ENCODE measurements at places on chromosomes 13 and 19. TPM values are rescaled to one million over a fixed set of nuclear protein-coding genes. Genes with fewer than 3 reads are reported as not detected.

- no peak for DNase-seq
Measured at GRCh38 chr13:71860547-71861138, 6.4 kb downstream of the DACH1 start.

DNA sequence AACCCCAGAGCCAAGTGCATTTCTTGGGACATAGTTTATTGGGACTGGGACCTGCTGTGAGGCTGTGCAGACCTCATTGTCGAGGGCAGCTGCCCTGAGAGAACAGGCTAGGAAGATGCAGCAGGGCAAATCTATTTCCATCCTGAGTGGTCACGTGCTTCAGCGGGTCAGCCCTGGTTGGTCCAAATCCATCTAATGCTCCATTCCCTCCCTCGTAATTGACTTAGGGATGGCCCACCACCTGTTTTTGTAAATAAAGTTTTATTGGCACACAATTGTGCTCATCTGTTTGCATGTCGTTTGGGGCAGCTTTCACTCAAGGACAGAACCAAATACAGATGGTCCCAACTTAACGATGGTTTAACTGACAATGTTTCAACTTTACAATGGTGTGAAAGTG lies 75.5 kb upstream of the ADGRE5 start:
- DNase-seq, result no peak

- no peak for DNase-seq
Measured at GRCh38 chr13:29572575-29572974, 22.9 kb downstream of the SLC7A1 start.

DNA sequence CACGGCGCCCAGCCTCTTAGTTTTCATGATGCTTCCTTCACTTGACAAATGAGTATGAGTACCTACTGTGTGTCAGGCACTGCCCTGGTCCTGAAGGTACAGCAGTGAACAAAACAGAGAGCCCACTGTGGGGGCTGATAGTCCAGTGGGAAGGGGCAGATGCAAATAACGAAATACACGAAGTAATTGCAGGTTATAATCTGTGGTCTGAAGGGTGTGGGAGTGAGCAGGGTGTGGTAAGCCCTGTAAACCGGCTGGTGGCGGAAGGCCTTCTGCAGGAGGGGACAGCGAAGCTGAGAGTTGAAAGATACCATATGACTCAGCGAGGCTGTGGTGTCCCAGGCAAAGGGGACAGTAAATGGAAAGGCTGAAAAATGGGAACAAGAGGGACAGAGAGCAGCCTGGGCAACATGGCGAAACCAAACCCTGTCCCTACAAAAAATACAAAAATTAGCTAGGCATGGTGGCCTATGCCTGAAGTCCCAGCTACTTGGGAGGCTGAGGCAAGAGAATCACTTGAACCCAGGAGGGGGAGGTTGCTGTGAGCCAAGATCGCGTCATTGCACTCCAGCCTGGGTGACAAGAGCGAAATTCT lies 60.5 kb downstream of the MAP4K1 start:
- no peak for DNase-seq

DNA sequence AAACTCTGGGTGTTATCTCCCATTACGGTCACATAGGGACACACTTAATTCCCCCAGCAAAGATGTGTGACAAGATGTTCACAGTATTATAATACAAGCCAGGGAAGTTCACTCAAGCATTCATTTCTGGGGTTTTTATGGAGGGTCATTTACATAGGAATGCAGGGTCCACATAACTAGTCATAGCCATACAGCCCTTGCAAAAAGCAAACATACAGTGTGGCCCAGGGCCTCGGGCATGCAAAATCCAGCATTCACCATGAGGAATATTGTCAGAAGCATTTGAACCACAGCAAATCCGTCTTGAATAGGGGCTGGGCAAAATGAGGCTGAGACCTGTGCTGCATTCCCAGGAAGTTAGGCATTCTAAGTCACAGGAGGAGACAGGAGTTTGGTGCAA lies 13.0 kb upstream of the ZNF460 start:
- no peak for DNase-seq

PCDH17 gene
- 1.1 TPM for total RNA-seq

PROZ gene
- 66.4 TPM for total RNA-seq

LINGO3 gene
- total RNA-seq, result not detected

SHISA7 gene
- not detected for total RNA-seq

All from right lobe of liver (tissue), 6 donors.